ENCODE measurements at places on chromosomes 3 and 15.

DNA sequence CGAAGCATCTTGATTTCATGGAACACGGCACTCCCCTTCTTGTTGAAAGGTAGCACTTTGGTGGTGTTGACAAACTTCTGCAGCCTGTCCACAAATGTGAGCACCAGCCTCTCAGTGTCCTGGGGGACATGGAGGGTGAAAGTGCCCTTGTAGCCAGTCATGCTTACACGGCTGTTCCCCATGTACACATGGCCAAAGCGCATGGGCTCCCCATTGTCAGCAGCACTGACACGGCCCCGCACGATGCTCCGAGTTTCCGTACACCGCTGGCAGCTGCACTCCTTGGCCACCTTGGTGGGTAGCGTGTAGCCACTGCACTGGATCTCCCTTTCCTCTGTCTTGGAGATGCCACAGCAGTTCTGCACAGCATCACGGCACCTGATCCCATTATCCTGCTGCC, 12.7 kb downstream of the CILP start:
- DNase-seq, result no peak

DNA sequence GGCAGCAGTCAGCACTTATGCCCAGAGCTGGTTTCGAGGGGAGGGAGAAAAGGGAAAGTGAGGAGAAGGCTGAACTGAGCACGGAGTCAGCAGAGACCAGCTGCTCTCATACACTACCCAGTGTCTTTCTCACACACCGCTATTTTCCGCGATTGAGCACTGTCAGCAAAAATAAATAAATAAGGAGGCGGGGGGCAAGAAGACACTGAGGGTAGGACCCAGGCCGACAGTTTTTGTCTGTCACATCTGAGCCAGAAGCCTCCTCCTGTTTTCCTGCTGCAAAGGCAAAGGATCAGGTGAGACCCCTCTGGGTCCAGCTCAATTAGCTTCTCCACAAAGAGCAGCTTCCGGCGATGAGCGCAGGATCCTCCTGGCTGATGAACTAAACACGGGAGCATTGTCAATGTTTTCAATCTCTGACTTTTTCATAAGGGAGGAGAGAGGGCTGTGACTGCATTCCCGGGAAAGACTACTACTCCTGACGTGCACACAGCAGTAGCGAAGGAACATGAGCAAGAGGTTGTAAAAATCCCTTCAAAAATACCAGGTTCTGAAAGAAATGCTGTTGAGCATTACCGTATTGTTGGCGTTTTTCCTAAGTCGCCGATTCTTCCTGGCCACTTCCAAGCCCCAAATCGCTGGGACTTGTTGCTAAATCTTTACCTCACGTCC, 1.3 kb downstream of the FRMD5 start:
- DNase-seq, result peak; percentile 8

- DNase-seq, result no peak
Observed at GRCh38 chr3:192747746-192748145, 20.4 kb upstream of the FGF12 start.

- DNase-seq, result no peak
Observed at GRCh38 chr15:100284701-100285100, 57.1 kb downstream of the ADAMTS17 start.

DNA sequence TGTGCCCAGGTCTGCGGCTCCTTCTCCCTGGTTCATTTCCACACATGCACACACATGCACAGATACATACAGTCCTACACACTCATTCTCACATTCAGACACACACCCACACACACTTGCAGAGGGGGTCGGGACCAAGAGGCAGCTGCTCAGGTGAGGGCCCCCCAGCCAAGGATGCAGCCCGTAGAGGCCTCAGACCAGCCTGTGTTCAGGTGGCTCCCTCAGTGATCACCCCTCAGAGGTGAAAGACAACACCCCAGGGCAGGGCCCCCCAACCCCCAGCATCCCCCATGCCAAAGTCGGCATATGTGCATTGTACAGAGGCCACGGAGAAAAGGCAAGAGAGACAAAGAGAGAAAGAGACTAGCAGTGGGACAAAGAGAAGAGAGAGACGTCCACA, 5.9 kb upstream of the CORO2B start:
- DNase-seq, result no peak

DNA sequence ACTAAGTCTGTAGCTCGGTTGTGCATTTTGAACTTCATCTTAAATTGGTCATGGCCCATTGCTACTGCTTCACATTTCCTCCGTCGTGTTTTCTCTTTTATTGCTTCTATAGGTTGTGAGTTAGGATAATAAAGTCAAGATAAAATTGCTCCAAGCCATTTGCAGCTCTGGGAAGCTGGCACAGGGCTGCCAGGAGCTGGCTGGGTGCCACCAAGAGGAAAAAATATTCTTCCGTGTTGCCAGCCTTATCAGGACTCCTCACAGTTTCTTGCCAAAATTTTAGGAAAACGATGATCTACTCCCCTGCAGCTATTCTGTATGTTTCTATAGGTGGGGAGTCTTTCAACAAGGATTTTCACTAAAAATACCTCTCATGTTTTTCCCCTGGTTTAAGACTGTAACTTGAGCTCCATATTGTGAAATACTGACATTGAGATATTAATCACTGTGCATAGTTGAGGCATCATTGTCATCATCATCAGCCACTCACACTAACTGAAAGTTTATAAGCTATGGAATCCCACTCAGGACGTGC, 55.4 kb upstream of the PIAS1 start:
- peak; percentile 37 for DNase-seq

GRCh38 chr15:71880276-71880675, 69.9 kb downstream of the NR2E3 start:
- no peak for DNase-seq

- DNase-seq, result peak; percentile 28
Observed at GRCh38 chr15:67564968-67565345, 22.5 kb downstream of the MAP2K5 start.

GRCh38 chr3:28916713-28917499, 364.0 kb upstream of the RBMS3 start:
- peak; percentile 80 for DNase-seq

DNA sequence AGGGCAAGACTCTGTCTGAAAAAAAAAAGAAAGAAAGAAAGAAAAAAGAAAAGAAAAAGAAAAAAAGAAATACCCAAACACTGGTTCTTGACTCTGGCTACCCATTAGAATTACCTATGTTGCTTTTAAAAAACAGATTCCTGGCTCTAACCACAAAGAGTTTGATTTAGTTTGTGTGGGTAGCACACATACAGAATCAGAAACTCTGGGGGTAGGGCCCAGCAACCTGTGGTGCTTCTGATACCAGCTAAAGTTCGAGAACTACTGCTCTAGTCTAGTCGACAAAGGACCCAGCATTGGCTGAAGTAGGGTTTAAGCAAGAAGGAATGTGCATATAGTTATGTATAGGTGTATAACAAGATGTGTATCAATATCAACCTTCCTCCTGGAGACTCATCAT, 392.7 kb downstream of the EFHB start:
- no peak for DNase-seq

DNA sequence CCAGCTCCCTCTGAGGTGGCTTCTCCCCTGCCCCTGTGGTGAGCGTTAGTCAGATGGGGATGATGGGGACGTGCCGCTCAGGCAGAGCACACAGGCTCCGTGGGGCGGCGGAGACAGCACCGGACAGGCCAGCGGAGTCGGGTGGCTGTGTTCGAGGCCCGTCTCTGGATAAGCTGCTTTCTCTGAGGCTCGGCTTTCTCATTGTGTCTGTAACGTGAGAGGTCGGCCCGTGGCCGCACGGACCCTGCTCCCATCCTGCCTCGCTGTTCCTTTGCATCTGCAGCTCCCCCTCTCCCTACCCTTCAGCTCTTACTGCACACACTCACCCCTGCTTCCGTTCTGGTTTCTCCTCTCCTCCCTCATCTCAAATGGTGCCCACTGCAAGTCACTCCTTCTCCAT, 62.5 kb downstream of the FAM43A start:
- no peak for DNase-seq

- DNase-seq, result no peak
Observed at GRCh38 chr3:39327053-39327745, 2.3 kb upstream of the CCR8 start.

DNA sequence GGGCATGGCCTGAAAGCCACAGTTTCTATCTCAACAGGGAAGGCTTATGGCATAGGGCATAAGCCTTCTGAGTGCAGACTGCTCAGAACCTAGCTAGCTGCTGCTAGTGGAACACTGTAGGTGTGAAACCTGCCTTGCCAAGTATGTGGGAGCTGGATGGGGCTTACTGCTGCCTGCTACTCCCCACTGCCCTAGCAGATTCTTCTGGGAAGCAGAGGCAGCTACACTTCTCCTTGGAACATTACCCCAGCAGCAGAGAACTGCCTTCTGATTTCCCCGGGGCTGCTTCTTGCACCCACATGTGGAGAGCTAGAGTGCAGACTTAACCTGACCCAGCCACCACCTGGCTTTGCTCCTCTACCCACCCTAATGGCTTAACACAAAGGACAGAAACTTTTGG, 215.7 kb downstream of the POLQ start:
- no peak for DNase-seq

DNA sequence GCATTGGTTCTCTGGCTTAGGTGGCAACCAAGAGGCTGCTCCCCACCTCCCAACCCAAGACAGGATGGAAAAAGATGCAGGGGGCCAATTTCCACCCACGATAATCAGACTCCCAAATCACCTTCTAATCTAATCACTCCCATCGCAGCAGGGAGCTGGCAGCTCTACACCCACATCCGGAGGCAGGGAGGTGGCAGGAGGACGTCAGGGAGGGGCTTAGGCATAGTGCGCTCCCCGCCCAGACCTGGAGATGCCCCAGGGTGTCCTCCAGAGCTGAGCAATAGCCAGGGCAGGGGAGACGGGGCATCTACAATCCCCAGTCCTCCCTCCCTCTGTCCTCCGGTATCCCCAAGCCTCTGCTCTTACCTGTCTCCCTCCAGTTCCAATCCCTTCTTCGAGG, 70.5 kb upstream of the SEC13 start:
- no peak for DNase-seq

- peak; percentile 25 for DNase-seq
Observed at GRCh38 chr15:69729167-69729748, 276.6 kb downstream of the RPLP1 start.

- peak; percentile 44 for DNase-seq
Observed at GRCh38 chr3:42490243-42490642, 12.2 kb upstream of the VIPR1 start.

GRCh38 chr3:194773771-194774455, 88.2 kb downstream of the FAM43A start:
- DNase-seq, result no peak

GRCh38 chr3:1774597-1774996, 324.1 kb upstream of the CNTN4 start:
- DNase-seq, result no peak

DNA sequence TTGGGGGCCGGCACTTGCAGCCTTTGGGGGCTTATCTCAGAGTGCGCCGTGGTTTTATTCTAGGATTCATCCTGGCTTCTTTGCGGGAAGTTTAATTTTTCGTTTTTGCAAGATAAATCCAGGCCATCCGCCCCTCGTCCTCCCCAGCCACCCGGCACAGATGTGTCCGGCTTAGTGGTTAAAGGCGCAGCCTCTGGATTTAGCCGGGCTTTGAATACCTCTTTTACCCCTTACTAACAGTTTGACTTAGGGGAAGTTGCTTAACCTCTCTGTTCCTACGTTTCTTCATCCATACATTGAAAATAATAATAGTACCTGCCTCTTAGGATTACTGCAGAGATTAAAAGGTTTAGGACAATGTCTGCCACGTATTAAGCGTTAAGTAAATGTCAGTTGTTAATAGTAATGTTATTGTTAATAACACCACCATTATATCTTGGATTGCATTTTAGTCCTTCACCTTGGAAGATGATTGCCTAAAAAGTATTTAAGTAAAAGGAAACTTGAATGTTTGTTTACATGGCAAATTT, 714 bp downstream of the ECT2 start:
- DNase-seq, result peak; percentile 4

GRCh38 chr15:70284438-70285214, 186.9 kb upstream of the TLE3 start:
- DNase-seq, result no peak

GRCh38 chr3:180836766-180837165, 75.7 kb upstream of the FXR1 start:
- no peak for DNase-seq

GRCh38 chr3:65481085-65481484, 557.6 kb downstream of the MAGI1 start:
- no peak for DNase-seq

DNA sequence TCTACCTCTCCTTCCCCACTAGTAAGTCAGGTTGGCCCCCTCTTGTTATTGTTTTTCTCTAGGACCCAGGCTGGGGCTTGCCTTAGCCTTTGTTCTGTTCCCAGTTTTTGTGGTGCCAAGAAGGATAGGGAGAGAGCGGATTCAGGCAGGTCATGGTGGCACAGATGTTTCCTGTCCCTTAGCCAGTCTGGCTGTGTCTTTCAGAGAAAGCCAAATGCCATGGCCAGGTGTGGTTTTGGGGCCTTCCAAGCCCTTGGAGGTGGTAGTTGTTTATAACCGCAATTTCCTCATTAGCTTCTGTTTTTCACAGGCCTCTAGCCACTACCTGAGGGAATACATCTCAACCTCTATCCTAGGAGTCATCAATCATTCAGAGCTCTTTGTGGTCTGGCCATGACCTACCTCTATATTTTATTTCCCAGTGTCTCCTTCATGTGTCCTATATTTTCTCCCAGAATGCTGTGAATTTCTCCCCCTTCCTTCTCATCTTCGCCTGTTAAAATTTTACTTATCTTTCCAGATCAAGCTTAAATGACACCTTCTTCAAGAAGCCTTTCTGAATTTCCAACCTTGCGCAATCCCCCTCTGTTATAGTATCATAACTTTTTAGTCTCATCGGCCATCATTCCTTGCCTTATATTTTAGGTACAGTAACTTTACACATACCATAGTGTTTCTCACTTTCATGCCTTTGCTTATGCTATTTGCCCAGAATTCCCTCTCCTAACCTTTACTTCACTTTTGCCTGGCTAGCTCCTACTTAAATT, 38.2 kb downstream of the TIMP4 start:
- no peak for DNase-seq

- DNase-seq, result no peak
Observed at GRCh38 chr3:147614210-147614609, 205.0 kb downstream of the ZIC1 start.

DNA sequence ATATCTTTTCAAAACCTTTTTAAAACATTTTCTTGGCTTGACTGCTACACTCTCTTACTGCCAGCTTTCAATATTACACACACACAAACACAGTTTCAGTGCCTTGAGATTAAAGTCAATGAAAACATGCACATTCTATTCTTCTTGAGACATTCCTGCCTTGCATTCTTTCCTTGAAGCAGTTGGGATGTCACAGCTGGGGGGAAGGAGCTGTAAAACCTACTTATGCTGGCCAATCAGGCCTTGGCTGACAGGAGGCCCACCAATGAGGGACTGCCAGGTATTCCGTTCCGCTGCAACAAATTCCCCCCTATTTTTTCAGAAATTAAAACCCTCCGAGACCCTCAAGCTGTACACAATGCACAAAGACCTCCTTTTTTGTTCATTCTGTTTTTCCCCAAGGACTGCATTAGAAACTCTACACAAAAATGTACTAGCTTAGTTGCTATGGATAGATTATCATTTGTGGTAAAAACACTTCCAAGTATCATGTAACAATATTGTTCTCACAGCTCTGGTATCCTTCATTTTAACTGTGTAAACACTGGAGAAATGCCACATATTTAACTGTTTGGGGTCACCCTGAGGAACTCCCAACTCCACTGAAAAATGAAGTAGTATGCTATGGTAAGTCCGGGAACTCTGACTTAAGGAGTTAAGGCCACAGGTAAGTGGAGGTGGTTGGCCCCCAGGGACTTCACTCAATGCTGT, 18.5 kb downstream of the FSTL1 start:
- peak; percentile 91 for DNase-seq
